ENCODE measurements at places on chromosomes 1 and 21. TPM values are rescaled to one million over a fixed set of nuclear protein-coding genes. Genes with fewer than 3 reads are reported as not detected.

DNA sequence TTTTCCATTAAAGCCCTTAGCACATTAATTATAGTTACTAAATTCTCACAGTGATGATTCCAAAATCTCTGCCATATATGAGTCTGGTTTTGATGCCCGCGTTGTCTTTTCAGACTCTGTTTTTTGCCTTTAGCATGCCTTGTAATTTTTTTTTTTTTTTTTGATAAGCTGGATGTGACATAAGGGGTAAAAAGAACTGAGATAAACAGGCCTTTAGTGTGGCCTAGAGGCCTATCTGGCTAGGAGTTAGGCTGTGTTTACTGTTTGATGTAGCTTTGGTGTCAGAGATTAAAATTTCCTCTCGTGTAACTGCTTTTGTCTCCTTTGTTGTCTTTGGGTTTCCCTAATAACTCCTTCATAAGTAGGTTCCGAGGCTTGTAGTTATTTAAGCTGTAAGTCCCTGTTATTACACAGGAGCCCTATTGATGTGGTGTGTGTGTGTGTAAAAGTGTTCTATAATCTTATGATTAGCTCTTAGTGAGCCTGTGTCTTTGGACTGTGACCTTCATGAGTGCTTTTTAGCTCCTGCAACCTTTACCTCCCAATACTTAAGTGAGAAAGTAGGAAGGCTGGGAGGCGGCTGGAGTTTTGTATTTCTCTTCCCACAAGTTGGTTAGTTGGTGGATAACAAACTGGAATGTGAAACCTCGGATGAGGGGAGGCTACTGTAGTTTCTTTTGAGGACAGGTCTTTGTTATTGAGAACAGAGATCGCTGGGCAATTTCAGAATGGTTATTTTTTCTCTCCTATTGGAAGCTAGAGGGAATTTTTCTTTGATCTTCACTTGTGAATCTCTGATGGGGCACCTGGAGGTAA is 19.3 kb downstream of the HS2ST1 start:
- DNase-seq = no peak

CFHR3 gene
- total RNA-seq = not detected

DNA sequence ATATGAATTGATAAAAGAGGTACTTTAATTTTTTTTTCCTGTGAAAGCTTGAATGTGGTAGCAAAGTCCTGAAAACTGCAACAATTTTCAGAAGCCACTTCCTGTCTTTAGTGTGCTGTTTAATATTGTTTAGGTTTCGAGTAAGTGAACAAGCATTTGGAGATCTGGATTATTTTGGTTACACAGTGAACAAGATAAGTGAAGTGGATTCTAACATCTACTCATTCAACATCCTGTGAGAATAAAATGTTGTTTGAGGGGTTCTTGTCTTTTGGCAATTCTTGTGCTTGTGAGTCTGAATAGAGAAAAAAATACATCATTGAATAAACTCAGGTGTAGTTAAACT is 35.2 kb upstream of the PLA2G4A start:
- no peak for DNase-seq

- DNase-seq = no peak
Observed at GRCh38 chr1:85605484-85606413, 25.2 kb downstream of the CCN1 start.

- no peak for DNase-seq
Observed at GRCh38 chr1:147565189-147565980, 24.1 kb downstream of the BCL9 start.

- no peak for DNase-seq
Observed at GRCh38 chr21:28781602-28782276, 210.9 kb downstream of the LTN1 start.

DNA sequence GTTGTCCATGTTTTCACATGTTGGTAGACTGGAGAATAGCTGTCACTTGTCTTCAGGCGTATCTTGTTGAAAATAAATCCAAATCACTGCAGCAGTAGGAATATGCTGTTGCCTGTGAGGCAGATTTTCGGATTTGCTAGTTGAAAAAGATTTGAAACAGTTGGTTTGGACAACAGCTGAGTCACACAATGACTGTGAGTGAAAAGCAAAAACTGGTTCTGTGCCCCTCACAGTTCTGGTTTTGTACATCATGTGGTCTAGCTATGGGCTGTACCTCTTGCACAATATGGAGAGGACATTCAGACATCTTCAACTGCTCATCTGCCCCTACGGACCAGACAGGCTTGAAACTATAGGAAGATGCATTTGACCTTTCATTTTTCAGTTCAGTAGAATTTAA is 1.8 kb downstream of the ARF1 start:
- peak; percentile 41 for DNase-seq

GRCh38 chr1:112265931-112266330 is 130.1 kb upstream of the CTTNBP2NL start:
- DNase-seq = no peak

DNA sequence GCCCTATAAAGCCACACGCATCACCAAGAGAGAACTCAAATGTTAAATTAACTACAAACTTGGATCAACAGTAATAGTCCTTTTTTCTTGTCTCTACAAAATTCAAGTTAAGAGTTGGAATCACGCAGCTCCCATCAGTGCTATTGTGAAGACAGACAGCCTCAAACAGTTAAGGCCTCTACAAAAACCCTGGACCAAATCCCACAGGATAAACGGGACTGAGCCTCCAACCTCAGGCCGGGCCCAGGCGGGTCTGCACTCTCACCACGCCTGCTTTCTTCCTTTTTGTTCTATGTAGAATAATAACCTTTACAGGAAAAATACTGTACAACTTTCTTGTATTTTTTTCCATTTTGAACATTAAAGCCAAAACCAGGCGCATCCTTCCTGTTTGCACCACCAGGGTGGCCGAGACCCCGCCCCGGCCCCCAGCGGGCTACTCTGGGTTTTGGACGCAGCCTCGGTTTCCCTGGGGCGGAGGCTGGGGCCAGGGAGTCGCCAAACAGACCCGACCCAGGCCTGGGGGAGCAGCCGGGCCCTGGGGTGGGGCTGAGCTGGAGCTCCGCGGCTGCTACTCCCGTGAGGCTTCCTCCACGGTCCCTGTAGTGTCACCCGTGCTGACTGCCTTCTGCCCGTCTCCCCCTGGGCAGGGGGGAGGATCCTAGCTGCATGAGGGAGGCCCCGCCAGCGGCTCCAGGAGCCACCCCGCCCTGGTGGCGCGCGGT is 158.4 kb downstream of the CASZ1 start:
- DNase-seq = no peak

- no peak for DNase-seq
Observed at GRCh38 chr1:17913326-17914115, 158.4 kb downstream of the ACTL8 start.

DNA sequence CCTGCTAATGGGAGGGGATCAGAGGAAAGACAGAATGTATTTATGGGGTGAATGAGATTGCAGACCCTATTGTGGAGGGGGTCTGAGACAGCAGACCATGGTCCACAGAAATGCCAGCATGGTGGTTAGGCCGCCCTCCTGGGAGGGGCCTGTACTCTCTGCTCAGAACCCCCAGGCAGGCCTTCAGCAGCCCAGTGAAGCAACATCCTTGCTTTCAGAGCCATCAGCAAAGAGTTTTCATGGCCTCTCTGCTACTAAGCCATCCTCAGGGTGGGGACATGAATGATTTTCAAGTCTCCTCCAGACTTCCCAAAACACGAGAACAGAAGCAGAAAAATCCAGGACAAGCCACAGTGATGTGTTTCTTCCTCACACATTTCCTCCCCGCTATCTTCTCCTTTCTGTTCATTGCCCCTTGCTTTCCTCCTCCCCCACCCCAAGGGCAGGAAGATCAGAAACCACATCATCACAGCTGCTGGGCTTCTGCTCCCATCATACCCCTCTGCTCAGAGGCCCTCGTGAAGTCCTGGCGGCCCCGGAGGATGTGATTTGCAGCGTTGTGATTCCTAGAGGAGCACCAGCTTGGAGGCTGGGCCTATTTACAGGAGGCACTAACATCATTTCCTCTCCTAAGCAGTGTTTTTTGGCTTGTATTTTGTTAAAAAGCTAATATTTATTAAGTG is 48.0 kb downstream of the ABCA4 start:
- DNase-seq = no peak

SFN gene
- total RNA-seq = 0.86 TPM

GRCh38 chr21:25373126-25374082 is 233.9 kb downstream of the MRPL39 start:
- no peak for DNase-seq

DNA sequence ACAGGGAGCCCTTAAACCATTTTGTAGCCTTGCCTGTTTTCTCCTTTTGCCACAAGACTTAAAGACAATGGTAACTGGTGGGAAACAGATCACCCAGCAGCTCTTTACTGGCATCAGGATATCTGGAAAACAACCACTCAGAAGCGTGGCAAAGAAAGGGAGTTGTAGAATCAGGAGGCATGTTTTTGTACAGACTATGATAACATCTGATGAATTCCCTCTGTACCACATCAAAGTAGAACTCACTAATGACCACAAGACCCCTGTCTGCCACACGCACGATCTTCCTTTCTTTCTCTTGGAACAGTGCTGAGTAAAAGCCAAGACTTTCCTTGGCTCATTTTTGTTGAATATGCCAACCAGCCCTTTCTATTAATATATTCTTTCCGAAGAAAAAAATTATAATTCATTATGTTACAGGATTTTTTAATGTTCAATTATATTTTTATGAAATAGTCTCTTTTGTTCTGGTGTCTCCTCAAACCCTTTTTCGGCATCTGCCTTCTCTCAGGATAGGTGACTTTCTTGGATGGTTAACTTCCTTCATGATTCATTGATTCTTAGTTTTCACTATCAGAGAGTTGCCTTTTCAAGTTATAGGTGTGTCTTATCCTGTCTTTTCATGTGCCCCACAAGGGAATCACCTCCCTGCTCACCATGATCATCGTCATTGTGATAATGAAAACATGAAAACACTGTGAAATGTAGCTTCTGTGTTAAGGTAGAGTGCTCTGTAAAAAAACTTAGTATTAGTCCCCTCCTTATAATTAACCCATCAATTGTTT is 7.9 kb upstream of the PHGDH start:
- no peak for DNase-seq

- DNase-seq = no peak
Observed at GRCh38 chr1:201241736-201242135, 41.6 kb upstream of the PKP1 start.

GRCh38 chr1:168042362-168042761 is 94.4 kb downstream of the GPR161 start:
- DNase-seq = no peak

GRCh38 chr1:205714190-205714905 is 34.0 kb upstream of the SLC45A3 start:
- DNase-seq = no peak

CFHR1 gene
- total RNA-seq = not detected
